ENCODE measurements at places on chromosomes 2 and 18. TPM values are rescaled to one million over a fixed set of nuclear protein-coding genes. Genes with fewer than 3 reads are reported as not detected.

- H3K27me3 ChIP-seq, result no peaks in the 10 kb centered on the region
- H3K27ac ChIP-seq, result peak overlapping the region; percentile 88
- DNase-seq, result no peak
These were observed 1.3 kb downstream of the MGAT4A start for GRCh38 chr2:98729652-98730051.

DNA sequence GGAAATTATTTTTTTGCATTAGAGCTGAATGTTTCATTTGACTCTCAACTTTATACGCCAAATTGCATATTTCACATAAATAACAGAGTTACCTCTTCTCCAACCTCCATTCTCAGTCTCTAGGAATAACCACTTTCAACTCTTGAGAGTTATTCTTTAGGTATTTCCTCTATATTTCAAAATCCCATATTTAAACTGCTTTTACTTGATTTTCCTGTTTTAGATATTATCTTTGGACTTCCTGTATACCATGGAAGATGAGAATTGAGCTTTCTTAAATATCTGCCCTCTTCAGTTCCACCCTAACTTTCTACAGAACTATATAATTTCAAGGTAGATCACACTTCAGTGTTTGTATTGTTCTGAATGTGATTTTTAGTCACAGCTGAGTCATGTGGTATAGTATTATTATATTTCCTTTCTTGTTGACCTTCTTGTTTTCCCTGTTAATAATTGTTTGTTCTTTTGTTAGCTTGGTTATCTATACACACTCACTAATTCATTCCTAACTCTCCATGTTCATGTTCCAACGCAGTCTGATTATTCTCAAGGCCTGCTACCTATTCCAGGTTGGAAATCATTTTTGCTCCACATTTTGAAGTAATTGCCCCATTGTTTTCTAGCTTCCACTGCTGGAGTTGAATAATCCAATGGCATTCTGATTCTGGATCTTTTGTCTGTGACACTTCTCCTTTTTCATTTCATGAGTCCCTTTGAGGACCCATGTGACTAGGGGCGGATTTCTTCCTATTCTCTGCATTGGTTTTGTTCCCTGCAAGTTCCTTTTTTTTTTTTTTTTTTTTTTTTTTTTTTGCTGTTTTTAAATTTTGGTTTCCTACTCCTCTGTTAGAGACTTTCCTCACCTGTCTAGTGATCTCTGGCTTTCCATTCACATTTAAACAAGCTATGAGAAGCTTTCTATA is 156.8 kb upstream of the RBMS1 start:
- DNase-seq, result no peak
- H3K36me3 ChIP-seq, result no peaks in the 10 kb centered on the region
- no peak overlapping the region for H3K4me3 ChIP-seq

- H3K4me1 ChIP-seq, result no peaks in the 10 kb centered on the region
- no peaks in the 10 kb centered on the region for H3K27me3 ChIP-seq
- no peaks in the 10 kb centered on the region for H3K36me3 ChIP-seq
- no peak overlapping the region for H3K4me3 ChIP-seq
These were observed 510.6 kb upstream of the RAB6C start for GRCh38 chr2:129468879-129469278.

- no peak overlapping the region for H3K27ac ChIP-seq
- H3K4me3 ChIP-seq, result no peak overlapping the region
- DNase-seq, result no peak
These were observed 75.6 kb upstream of the APCDD1 start for GRCh38 chr18:10378688-10379420.

DNA sequence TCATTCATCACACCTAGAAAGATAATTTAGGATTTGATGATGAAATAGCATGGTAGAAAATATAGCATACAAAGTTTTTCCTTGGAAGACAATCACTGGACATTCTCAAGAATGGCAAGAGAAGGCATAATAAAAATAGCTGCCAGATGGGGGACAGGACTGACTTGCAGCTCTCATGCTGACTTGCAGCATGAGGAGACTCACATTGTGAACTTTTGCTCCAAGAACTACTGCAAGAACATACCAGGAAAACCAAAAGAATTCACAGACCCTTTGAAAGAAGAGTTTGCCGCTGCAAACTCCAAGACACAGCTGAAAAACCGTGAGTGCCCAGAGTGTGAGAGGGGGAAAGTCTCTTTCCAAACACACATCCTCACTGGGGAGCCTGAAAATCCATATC is 47.0 kb downstream of the CRYGD start:
- H3K27me3 ChIP-seq, result no peaks in the 10 kb centered on the region
- no peak for DNase-seq
- H3K4me1 ChIP-seq, result no peaks in the 10 kb centered on the region
- no peaks in the 10 kb centered on the region for H3K36me3 ChIP-seq
- no peak overlapping the region for H3K27ac ChIP-seq
- H3K4me3 ChIP-seq, result no peak overlapping the region

DNA sequence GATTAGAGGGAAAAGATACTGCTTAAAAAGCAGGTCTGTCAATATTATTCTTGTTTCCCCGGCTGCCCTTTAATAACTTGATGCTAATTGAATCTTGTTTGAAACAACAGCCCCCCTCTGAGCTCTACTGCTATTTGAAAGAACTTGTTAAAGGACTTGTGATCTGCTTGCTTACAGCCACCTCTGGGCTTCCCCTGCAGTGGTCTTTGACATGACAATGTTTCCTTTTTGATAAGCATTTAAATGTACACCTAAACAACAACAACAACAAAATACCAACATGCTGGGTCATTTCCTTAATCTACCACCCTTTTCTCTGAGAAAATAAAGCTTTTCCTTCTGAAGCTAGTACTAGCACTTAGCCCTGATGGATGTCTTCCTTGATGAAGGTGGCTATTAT is 3.9 kb downstream of the HOXD1 start:
- H3K4me1 ChIP-seq, result peaks cover 27% of the 10 kb centered on the region
- no peaks in the 10 kb centered on the region for H3K36me3 ChIP-seq
- H3K27ac ChIP-seq, result no peak overlapping the region
- H3K4me3 ChIP-seq, result no peak overlapping the region

DNA sequence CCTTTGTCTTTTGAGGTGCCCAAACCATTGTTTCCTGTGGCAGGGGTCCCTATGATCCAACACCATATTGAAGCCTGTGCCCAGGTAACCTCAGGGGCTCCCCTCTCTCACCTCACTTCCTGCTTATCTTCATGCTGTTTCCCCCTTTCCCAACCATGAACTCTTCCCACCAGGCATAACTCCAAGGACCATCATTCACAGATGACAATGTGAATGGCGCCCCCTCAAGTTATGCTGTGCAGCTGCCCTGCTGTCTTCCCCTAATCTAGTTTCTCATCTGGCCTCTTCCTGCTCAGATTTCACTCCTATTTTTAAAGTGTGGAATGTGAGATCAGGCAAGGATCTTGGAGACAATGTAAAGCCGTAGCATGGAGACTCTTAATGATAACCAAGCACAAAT is 1.4 kb downstream of the GMPPA start:
- H3K4me3 ChIP-seq, result no peak overlapping the region
- no peaks in the 10 kb centered on the region for H3K4me1 ChIP-seq
- H3K27me3 ChIP-seq, result no peaks in the 10 kb centered on the region
- H3K27ac ChIP-seq, result no peak overlapping the region
- H3K36me3 ChIP-seq, result peaks cover 37% of the 10 kb centered on the region

- peak overlapping the region; percentile 83 for H3K27ac ChIP-seq
- no peak overlapping the region for H3K4me3 ChIP-seq
- H3K4me1 ChIP-seq, result peaks cover 57% of the 10 kb centered on the region
- peak; percentile 93 for DNase-seq
These were observed 99.1 kb downstream of the SH3BP4 start for GRCh38 chr2:235050980-235051351.

DNA sequence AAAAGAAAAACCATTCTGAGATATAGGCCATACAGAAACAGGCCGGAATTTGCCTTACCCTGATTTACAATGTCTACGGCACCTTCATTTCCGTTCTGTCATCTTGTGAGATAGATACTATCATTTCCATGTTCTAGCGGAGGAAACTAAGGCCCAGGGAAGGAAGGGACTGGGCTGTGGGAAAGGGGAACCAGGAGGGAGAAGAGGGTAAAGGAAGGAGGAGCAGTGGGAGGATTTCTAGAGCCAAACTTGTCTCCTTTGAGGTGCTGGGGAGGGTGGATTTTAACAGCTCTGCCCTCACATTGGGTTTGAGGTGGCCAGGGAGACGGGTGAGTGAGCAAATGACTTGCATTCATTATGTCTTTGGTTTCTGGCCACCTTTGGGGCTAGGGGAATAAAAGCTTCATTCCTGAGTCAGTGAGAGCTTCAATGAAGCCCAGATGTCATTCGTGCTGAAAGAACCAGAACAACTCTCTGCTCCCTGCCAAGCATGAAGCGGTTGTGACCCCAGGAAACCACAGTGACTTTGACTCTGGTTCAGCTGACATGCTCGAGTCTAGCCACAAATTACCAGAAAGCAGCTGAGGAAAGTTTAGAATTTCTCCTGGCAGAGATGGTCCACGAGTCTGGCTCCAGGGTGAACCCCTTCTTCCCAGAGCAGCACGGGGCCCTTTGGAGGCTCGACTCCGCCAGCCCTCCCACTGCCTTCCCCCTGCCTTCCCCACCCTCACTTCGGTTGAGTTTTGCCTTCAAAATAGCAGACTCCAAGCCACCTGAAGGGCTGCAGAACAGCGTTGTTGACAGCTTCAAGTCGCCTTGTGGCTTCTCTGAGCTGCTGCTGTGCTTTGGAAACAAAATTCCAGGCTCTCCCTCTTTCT is 3.8 kb downstream of the ACTG2 start:
- no peaks in the 10 kb centered on the region for H3K4me1 ChIP-seq
- no peaks in the 10 kb centered on the region for H3K36me3 ChIP-seq
- no peak overlapping the region for H3K4me3 ChIP-seq

DNA sequence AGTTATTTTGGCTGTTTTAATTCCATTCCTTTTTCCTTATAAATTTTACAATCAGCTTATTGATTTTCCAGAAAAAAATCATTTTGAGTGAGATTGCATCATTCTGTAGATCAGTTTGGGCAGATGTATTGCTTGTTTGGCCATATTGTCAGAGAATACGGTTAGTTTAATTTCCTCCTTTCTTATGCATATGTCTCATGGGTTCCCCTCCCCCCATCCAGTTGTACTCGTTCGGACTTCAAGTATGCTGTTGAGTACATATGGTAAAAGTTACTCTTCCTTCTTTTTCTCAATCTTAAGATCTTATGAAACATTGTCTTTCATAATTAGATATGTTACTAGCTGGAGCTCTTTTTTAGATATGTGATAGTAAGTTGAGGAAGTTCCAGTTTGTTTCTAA is 131.2 kb upstream of the TTC27 start:
- no peaks in the 10 kb centered on the region for H3K27me3 ChIP-seq
- H3K36me3 ChIP-seq, result peaks cover 20% of the 10 kb centered on the region
- DNase-seq, result no peak
- H3K4me1 ChIP-seq, result no peaks in the 10 kb centered on the region
- H3K27ac ChIP-seq, result no peak overlapping the region

DNA sequence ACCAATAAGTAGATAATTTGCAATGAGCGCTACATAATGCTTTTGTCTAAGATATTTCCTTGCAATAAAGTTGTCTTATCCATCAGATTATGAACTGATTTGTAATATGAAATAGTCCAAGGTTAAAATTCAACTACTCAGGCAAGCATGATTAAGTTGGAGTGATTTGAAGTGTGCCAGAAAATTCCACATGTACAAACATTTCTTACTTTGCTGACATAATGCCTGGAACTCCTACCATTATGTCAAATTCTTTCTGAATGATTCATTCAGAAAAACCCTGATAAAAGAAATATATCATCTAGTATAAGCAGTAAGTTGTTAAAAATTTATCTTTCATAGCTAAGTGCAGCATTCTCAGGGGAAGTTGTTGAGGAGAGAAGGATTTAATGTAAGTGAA is 87.3 kb downstream of the CBLN2 start:
- H3K4me3 ChIP-seq, result no peak overlapping the region
- H3K27ac ChIP-seq, result no peak overlapping the region
- DNase-seq, result no peak
- H3K27me3 ChIP-seq, result no peaks in the 10 kb centered on the region
- no peaks in the 10 kb centered on the region for H3K36me3 ChIP-seq
- no peaks in the 10 kb centered on the region for H3K4me1 ChIP-seq

DNA sequence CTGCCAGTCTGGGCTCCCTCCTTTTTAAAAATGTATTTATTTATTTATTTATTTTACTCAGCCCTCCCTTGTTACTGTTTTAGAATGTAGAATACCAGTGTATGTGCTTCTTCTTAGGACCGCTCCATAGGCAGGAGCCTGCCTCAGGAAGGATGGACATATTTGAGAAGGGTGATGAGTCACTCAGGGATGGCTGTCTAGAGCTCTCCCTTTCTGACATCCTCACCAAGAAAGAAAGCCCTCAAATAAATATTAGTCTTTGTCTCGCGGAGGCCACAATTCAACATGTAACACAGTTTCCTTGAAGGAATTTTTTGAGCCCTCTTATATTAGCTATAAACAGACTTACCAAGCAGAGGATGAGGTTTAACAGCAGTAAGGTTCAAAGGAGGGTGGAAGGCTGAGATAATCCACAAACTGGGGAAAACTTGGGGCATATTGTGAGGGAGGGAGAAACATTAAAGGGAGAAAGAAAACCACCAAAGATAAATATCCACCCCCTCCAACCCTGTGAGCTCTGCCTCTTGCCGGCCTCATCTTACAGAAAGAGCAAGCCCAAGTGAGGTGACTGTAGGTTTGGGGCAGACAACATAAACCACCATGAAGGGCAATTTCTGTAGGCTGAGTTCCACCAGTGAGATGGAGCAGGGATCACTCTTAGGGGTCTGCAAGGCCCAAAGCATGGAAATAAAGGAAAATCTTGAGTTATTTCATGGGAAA is 163.4 kb downstream of the LRRTM1 start:
- no peaks in the 10 kb centered on the region for H3K27me3 ChIP-seq
- no peak overlapping the region for H3K4me3 ChIP-seq
- H3K4me1 ChIP-seq, result no peaks in the 10 kb centered on the region
- H3K27ac ChIP-seq, result no peak overlapping the region

- H3K4me3 ChIP-seq, result no peak overlapping the region
- no peaks in the 10 kb centered on the region for H3K27me3 ChIP-seq
- no peaks in the 10 kb centered on the region for H3K36me3 ChIP-seq
These were observed 125.3 kb downstream of the TMEM163 start for GRCh38 chr2:134593519-134593918.

DNA sequence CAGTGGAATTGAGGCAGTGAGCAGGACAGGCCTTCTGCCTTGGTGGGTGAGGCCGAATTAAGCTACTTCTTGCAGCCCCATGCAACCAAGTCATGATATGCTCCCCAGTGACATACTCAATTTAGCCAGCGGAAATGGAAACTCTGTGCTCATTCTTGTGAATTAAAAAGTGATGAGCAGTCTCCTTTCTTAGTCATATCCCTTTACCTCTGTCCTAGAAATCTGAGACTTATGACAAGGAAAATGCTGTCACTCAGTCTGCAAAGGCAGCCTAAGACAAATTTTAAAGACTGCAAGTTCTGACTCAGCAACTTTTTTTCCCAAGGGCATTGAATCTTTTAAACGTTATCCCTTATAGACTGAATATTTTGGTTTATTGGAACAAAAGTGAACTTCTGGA is 218.2 kb downstream of the SH3BP4 start:
- H3K36me3 ChIP-seq, result no peaks in the 10 kb centered on the region
- no peak overlapping the region for H3K4me3 ChIP-seq
- no peak for DNase-seq
- H3K4me1 ChIP-seq, result peaks cover 14% of the 10 kb centered on the region

Gene SLC19A3
- not detected for total RNA-seq

Gene SULT1C4
- total RNA-seq, result 4.8 TPM

Gene EPB41L5
- total RNA-seq, result 7.6 TPM

Gene PRKD3
- total RNA-seq, result 14.1 TPM

Gene SP140L
- total RNA-seq, result 4.3 TPM

Gene DPP4
- total RNA-seq, result 13.9 TPM
